ENCODE measurements at places on chromosomes 11 and 22.
A peak's percentile ranks its signal among the peaks of the same experiment; 100 is the strongest.

GRCh38 chr11:114308689-114309089 lies 12.5 kb downstream of the NNMT start:
- DNase-seq = no peak

DNA sequence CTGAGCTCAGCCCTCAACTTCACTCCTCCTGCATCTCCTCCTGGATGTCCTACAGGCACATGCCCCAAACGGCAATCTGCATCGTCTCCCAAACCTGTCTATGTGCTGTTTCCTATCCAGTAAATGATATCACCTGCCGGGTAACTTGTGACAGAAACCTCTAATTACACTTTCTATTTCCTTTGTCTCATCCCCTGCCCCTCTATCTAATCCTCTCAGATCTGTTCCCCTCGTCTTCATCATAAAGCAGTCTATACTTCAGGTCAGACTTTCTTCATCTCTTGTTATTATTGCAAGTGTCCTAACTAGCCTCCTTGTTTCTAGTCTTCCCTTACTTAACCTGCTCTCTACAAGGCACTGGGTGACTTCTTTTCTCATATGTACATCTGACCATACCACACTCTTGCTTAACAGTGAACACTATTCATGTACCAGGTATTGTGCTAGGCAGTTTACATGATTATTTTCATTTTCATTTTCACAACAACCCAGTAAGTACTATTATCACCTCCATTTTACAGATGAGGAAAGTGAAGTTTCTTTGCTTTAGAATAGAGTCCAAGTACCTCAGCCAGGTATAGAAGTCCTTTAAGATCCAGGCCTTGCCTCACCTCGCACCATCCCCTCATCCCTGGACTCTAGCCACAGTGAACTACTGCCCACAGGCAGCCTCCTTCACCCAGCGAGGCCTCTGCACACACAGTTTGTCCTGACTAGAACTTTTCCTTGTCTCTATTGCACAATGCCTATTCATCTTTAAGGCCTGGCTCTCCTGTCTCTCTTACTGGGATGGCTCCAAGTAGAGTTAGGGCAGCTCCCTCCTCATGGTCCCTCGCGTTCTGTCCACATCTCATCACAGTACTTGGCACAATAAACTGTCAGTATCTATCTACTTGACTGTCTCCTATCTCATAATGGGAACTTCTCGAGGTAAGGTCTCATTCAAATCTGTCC lies 22.1 kb upstream of the UCP3 start:
- H3K27ac ChIP-seq = no peak overlapping the region
- H3K4me3 ChIP-seq = no peak overlapping the region
- H3K4me1 ChIP-seq = no peaks in the 10 kb centered on the region

GRCh38 chr11:99585606-99586005 lies 564.9 kb downstream of the CNTN5 start:
- H3K27ac ChIP-seq = no peak overlapping the region
- no peaks in the 10 kb centered on the region for H3K36me3 ChIP-seq
- H3K4me1 ChIP-seq = no peaks in the 10 kb centered on the region
- no peak for DNase-seq
- no peaks in the 10 kb centered on the region for H3K27me3 ChIP-seq

GRCh38 chr11:23653071-23653675 lies 792.9 kb upstream of the CCDC179 start:
- H3K4me1 ChIP-seq = no peaks in the 10 kb centered on the region
- H3K4me3 ChIP-seq = no peak overlapping the region
- no peak overlapping the region for H3K27ac ChIP-seq
- no peaks in the 10 kb centered on the region for H3K36me3 ChIP-seq

DNA sequence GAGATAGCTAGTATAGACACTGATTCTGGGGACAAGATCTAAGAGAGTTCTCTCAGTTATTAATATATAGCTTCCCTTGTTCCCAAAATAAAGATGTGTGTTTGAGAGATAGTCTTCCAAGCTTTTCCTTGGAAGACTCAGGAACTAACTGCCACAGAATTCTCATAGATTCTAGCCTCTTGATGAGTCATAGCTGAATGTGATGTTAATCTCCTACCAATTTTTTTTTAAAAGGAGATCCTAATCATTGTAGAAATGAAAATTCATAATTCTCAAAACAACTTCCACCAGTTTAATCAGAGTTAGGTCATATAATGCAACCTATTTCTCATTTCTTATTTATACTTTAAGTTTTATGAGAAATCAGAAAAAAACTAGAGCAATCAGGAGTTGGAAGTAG lies 148.8 kb downstream of the JRKL start:
- no peaks in the 10 kb centered on the region for H3K36me3 ChIP-seq
- no peak overlapping the region for H3K4me3 ChIP-seq
- H3K27me3 ChIP-seq = no peaks in the 10 kb centered on the region
- no peaks in the 10 kb centered on the region for H3K4me1 ChIP-seq
- DNase-seq = no peak

DNA sequence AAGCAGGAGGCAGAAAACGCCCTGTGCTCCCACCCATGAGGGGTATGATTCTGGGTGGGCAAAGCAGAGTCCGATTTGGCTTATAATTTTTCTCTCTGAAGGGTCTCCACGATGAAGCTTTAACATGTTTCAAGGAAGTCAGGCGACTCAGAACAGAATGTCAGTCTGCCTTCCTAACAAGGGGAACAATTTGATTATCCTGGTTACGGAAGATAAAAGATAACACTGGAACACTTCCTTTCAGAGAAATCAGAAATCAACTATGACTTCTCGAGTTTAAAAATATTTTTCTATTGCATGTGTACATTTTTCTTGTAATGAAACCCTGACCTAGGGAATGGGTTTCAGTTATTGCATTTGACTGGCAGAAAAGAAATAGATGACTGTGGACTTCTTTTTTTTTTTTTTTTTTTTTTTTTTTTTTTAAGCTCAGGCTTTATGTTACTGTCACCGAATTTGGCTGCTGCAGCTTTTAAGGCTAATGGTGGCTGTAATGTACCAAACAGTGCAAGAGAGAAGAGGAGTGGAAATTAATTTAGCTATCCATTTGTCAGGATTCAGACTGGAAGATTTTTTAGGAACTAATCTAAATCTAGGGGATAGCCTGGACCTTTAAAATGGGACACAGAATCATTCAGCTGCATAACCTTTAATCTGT lies 297.7 kb downstream of the CADM1 start:
- no peak for DNase-seq
- H3K4me1 ChIP-seq = no peaks in the 10 kb centered on the region
- H3K27ac ChIP-seq = no peak overlapping the region

DNA sequence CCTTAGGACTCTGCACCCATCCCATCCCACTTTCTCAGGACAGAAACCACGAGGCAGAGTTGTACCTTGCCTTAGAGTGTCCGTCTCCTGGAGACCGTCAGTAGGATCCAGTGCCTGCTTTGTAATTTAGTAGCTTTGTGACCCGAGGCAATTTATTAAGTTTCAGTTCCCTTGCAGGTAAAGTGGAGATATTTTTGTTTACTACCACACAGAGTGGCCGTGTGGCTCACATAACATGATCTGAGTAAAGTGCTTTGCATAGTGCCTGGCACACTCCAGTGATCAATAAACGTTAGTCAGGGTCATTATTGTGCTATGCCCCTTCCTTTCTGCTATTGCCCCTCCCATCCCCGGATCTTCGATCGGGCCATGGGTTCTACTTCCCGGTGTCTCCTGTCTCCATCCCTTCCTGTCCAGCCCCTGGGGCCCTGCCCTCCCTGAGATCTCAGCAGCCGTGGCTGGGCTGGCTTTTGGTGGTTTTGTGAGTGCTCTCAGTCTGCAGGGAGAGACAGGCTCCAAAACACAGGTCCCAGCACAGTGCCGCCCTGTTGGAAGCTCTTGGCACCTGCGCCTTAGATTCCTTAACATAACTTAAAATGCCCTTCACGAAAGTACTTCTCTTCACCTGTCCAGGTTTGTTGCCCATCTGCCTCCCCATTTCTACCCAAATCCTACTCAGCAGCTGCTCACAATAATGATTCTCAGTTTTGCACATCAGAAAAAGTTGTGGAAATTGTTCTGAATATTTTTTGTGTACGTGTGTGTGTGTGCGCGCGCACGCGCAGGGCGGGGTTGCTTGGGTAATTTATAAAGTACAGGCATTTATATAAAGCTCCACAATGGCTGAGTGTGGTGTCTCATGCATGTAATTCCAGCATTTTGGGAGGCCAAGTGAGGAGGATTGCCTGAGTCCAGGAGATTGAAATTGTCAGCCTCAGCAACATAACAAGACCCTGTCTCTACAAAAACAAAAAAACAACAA lies 753.7 kb downstream of the NTM start:
- no peaks in the 10 kb centered on the region for H3K36me3 ChIP-seq
- peaks cover 19% of the 10 kb centered on the region for H3K4me1 ChIP-seq
- DNase-seq = no peak
- no peak overlapping the region for H3K4me3 ChIP-seq
- H3K27ac ChIP-seq = no peak overlapping the region
- no peaks in the 10 kb centered on the region for H3K27me3 ChIP-seq

- no peaks in the 10 kb centered on the region for H3K4me1 ChIP-seq
- H3K4me3 ChIP-seq = no peak overlapping the region
- no peak overlapping the region for H3K27ac ChIP-seq
- no peaks in the 10 kb centered on the region for H3K27me3 ChIP-seq
- peaks cover 13% of the 10 kb centered on the region for H3K36me3 ChIP-seq
These were observed 20.5 kb downstream of the MUC6 start for GRCh38 chr11:1015826-1016545.

GRCh38 chr11:112583261-112583893 lies 322.7 kb upstream of the PLET1 start:
- no peaks in the 10 kb centered on the region for H3K36me3 ChIP-seq
- H3K4me3 ChIP-seq = no peak overlapping the region
- DNase-seq = no peak
- peak overlapping the region; percentile 42 for H3K27ac ChIP-seq

- peaks cover 85% of the 10 kb centered on the region for H3K36me3 ChIP-seq
- H3K4me3 ChIP-seq = no peak overlapping the region
- DNase-seq = no peak
- peak overlapping the region; percentile 70 for H3K27ac ChIP-seq
- no peaks in the 10 kb centered on the region for H3K27me3 ChIP-seq
These were observed 11.0 kb downstream of the RPL27A start for GRCh38 chr11:8693555-8693954.

- no peak overlapping the region for H3K4me3 ChIP-seq
- no peak for DNase-seq
- H3K27me3 ChIP-seq = no peaks in the 10 kb centered on the region
- H3K4me1 ChIP-seq = no peaks in the 10 kb centered on the region
These were observed 531.1 kb downstream of the TBC1D22A start for GRCh38 chr22:47293368-47294221.

DNA sequence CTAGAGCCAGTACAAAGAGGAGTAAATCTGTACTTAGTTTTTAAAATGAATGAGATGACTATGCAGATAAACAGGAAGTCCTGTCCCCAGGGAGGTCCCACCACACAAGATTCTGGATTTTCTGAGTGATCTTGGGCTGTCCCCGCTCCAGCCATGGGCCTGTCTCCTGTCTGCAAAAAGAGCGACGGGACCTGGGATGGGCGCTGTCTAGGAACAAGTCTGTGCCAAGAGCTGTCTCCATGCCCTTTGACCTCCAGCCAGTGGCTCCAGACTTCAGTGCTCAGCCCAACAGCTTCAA lies 6.0 kb downstream of the CSNK1E start:
- DNase-seq = no peak
- no peaks in the 10 kb centered on the region for H3K27me3 ChIP-seq
- H3K36me3 ChIP-seq = no peaks in the 10 kb centered on the region

GRCh38 chr22:42676059-42676607 lies 26.9 kb upstream of the CYB5R3 start:
- H3K4me3 ChIP-seq = no peak overlapping the region
- H3K27me3 ChIP-seq = no peaks in the 10 kb centered on the region
- H3K27ac ChIP-seq = peak overlapping the region; percentile 81
- H3K4me1 ChIP-seq = peaks cover 57% of the 10 kb centered on the region
- no peaks in the 10 kb centered on the region for H3K36me3 ChIP-seq

GRCh38 chr11:13280092-13280722 lies 2.6 kb downstream of the BMAL1 start:
- no peaks in the 10 kb centered on the region for H3K36me3 ChIP-seq
- peaks cover 25% of the 10 kb centered on the region for H3K4me1 ChIP-seq
- DNase-seq = no peak
- no peak overlapping the region for H3K27ac ChIP-seq
- no peak overlapping the region for H3K4me3 ChIP-seq

- DNase-seq = no peak
- no peaks in the 10 kb centered on the region for H3K36me3 ChIP-seq
- H3K27me3 ChIP-seq = no peaks in the 10 kb centered on the region
- H3K4me1 ChIP-seq = no peaks in the 10 kb centered on the region
These were observed 1.5 kb downstream of the OR9G1 start for GRCh38 chr11:56700242-56700913.

GRCh38 chr11:121297872-121298271 lies 5.3 kb downstream of the SC5D start:
- H3K27me3 ChIP-seq = no peaks in the 10 kb centered on the region
- no peak for DNase-seq
- H3K27ac ChIP-seq = no peak overlapping the region

DNA sequence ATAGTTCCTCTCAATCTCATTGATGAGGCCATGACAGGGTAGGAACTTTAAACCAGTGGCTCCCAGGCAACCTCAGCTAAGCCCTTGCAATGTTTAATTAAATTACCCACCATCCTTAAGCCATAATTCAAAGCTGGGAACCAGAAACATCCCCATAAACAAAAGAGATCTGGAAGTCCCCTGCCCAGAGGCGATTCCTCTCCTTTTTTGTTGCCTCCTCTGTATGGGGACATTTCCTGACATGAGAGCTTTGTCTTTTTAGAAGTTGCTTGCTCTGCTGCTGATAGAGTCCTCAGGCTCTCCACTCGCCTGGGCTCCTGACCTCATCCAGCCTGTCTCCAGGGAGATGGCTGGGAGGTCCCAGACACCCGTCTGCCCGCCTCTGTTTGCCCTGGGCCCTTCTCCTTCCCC lies 3.2 kb downstream of the DTX4 start:
- H3K27ac ChIP-seq = peak overlapping the region; percentile 58
- no peak overlapping the region for H3K4me3 ChIP-seq
- H3K4me1 ChIP-seq = peaks cover 43% of the 10 kb centered on the region
- DNase-seq = no peak
- no peaks in the 10 kb centered on the region for H3K36me3 ChIP-seq
- H3K27me3 ChIP-seq = no peaks in the 10 kb centered on the region

GRCh38 chr11:74822170-74822569 lies 73.5 kb downstream of the RNF169 start:
- peak overlapping the region; percentile 39 for H3K27ac ChIP-seq
- no peak for DNase-seq
- no peaks in the 10 kb centered on the region for H3K27me3 ChIP-seq
- H3K36me3 ChIP-seq = peaks cover 4% of the 10 kb centered on the region
- no peak overlapping the region for H3K4me3 ChIP-seq
- no peaks in the 10 kb centered on the region for H3K4me1 ChIP-seq

GRCh38 chr11:33687733-33688479 lies 12.7 kb downstream of the C11orf91 start:
- no peaks in the 10 kb centered on the region for H3K27me3 ChIP-seq
- no peaks in the 10 kb centered on the region for H3K36me3 ChIP-seq
- peaks cover 33% of the 10 kb centered on the region for H3K4me1 ChIP-seq
- peak overlapping the region; percentile 94 for H3K27ac ChIP-seq
- no peak for DNase-seq

GRCh38 chr11:67282155-67282875 lies 6.8 kb upstream of the ANKRD13D start:
- peaks cover 68% of the 10 kb centered on the region for H3K36me3 ChIP-seq
- no peaks in the 10 kb centered on the region for H3K27me3 ChIP-seq
- H3K27ac ChIP-seq = peak overlapping the region; percentile 77
- peaks cover 73% of the 10 kb centered on the region for H3K4me1 ChIP-seq

- H3K27ac ChIP-seq = peak overlapping the region; percentile 83
- no peak overlapping the region for H3K4me3 ChIP-seq
- H3K4me1 ChIP-seq = peaks cover 36% of the 10 kb centered on the region
- no peaks in the 10 kb centered on the region for H3K36me3 ChIP-seq
These were observed 58.2 kb downstream of the FBXO7 start for GRCh38 chr22:32532820-32533128.

GRCh38 chr11:46557684-46558151 lies 36.1 kb downstream of the AMBRA1 start:
- H3K4me1 ChIP-seq = peaks cover 59% of the 10 kb centered on the region
- H3K36me3 ChIP-seq = no peaks in the 10 kb centered on the region
- no peak overlapping the region for H3K4me3 ChIP-seq
- DNase-seq = no peak
- no peak overlapping the region for H3K27ac ChIP-seq

Measured in esophagus squamous epithelium (tissue), 5 donors.